ENCODE measurements at places on chromosomes 11 and 22.

- no peak for DNase-seq
Measured at GRCh38 chr11:120785576-120785975, 238.3 kb upstream of the TBCEL start.

DNA sequence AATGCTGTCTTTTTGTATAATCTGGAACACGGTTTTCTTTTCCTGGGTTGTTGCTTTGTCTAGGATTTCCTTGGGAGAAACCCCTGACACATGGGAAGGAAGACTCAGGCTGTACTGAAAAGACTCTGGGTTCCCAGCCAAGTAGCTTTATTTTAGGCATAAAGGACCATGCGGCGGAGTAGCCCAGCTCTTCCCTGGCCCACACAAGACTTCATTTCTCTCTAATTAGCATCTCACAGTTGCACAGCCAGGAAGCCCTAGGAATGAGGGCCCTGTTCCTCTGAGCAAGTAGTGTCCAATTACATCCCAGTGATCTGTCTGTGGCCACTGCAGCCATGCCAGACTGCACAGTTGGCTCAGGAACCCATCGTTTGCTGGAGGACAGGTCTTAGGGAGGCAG, 319.5 kb downstream of the TENM4 start:
- no peak for DNase-seq

DNA sequence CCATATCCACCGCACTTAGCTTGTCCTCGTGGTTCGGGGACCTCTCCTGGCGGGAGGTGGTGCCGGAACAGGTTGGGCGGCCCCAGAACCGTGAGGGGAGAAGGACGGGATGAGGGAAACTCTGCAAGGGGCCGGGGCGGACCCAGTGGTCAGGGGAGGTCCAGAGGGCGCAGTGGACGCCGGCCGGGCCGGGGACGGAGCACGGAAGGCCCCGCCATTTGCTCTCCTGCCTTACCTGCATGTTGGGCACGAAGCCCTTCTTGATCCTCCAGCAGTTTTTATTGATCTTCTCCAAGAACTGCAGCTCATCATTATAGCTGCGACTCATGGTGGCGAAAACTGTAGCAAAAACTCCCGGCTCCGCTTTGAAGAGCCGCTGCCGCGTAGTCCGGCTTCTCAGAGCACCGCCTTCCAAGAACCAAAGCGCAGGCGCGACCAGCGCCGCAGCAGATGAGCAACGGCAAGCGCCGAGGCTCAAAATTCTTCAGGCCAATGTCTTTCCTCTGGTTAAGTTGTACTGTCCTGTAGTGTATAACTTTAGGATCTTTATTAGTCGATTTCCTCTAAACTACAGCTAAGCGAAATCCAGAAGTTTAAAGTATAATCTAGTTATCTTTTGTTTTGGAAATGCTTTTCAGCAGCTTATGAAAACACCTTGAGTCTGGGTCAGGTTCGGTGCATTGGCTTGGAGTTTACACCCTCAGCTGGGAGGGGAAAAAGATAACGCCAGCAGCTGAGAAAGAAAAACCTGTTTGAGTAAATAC, at the start of gene RTCB:
Gene RTCB (minus strand): TSS at position 419 of the 764 bp plus-strand sequence. CDS start 91 bp downstream, at position 328.
- peak; percentile 82 for DNase-seq

- DNase-seq, result no peak
Measured at GRCh38 chr11:8679006-8679405, 3.5 kb downstream of the TRIM66 start.
